ENCODE measurements at places on chromosomes 2 and 18. TPM values are rescaled to one million over a fixed set of nuclear protein-coding genes. Genes with fewer than 3 reads are reported as not detected.

GRCh38 chr2:211599146-211599545 is 939.5 kb downstream of the ERBB4 start:
- no peak for DNase-seq

DNA sequence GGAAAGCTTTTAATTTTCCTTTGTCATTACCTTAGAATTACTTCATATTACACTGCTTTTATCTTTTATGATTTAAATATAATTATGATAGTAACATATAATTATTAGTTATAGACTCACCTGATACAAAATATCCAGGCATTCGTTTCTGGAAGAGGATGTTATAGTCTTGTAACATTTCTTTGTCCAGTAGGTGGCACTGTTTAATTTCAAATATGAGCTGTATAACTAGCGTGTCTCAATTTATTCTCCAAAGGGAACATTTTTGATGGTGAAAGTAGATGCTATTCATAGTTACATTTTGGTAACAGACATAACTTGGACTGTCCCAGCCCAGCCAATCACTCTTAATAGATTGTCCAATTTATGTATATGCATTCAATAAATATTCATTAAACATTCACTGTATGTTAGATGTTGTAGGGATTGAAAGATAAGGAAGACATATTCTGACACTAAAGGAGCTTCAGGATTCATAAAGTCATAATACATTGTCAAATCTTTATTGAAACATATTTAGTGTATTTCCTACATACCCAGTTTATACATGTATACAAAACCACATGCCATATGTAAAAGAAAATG is 19.2 kb downstream of the DAW1 start:
- DNase-seq, result peak; percentile 51

- no peak for DNase-seq
These were observed 17.6 kb upstream of the KIDINS220 start for GRCh38 chr2:8855010-8855409.

Gene NT5C1B
- not detected for total RNA-seq

Data from A172 (cell line).